ENCODE measurements at places on chromosomes 2 and 18. TPM values are rescaled to one million over a fixed set of nuclear protein-coding genes. Genes with fewer than 3 reads are reported as not detected.
A peak's percentile ranks its signal among the peaks of the same experiment; 100 is the strongest.

CDKL4 gene
- polyA plus RNA-seq = not detected

GRCh38 chr18:35479911-35480586 lies 17.7 kb downstream of the INO80C start:
- DNase-seq = no peak

DNA sequence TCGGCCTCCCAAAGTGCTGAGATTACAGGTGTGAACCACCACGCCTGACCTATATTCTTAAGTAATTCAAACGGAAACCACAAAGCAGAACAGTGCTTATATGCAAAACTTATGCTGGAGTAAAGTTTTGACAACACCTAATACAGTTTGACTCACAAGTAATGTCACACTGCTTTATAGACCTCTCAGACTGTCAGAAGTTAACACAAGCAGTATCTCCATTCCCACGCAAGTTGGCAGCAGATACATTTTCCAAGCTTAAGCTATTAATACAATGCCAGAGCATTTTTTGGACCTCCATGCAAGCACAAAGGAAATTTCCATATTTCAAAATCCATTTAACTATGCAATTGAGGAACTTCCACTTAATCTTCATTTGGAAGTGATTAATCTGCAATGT lies 21.0 kb upstream of the SANBR start:
- DNase-seq = no peak

TDRD15 gene
- polyA plus RNA-seq = not detected

GRCh38 chr18:68660354-68661183 lies 54.3 kb downstream of the TMX3 start:
- peak; percentile 8 for DNase-seq

DNA sequence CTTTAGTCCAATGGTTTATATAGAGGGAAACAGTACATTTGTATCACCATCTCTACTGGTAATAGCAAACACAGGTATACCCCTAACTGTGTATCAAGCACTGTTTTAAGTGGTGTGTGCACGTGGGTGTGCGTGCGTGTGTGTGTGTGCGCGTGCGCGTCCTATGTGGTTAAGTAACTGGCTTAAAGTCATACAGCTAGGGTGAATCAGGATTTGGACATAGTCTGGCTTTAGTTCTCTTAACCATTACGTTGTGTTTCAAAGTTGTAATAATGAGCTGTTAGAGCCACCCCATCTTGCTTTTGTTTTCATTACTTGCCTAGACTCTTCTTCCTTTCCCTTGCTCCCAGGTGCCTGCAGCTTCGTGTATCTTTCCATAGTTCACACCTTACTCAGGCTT lies 2.1 kb downstream of the HADHB start:
- peak; percentile 33 for DNase-seq

RUFY4 gene
- not detected for polyA plus RNA-seq
